Activated naive CD4-positive, alpha-beta T cell (primary cell): ENCODE measurements at places on chromosomes 3 and 15.

- DNase-seq: no peak
Measured at GRCh38 chr3:190076601-190077394, 43.9 kb downstream of the P3H2 start.

GRCh38 chr15:68999091-68999490 is 15.4 kb upstream of the NOX5 start:
- no peak for DNase-seq

DNA sequence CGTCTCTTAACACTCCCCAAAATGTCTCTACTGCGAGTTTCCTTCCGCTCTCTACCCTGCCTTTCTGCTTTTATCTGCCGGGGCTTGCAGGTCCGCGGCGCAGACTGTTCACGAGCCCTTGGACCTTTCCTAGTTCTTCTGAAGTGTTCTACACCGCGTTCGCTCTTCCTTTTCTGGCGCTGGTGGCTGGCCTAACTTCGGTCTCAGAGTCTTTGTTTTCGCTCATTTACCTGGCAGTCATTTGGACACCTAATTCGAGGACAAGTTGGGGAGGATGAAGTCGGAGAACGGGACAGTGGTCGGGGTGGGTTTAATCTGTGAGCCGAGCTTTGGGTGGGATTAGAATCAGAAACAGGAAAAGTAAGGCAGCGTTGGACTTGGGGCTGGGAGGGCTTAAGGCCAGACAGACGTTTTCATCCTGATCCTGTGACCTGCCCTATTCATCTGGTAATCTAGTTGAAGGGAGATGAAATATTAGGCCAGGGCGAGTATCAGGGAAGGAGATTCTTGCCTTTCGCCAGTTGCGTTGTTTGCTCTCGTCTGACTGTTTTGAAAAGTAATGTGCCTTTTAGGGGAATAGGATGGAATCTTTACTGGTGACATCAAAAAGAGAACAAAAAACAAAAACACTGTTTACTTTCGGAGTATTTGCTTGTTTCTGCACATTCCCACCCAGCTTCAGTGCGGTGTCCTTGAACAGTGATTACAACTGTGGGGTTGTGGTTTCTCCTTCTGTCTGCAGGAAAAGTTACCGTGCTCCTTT is 1.8 kb downstream of the DIPK2A start:
- no peak for DNase-seq

DNA sequence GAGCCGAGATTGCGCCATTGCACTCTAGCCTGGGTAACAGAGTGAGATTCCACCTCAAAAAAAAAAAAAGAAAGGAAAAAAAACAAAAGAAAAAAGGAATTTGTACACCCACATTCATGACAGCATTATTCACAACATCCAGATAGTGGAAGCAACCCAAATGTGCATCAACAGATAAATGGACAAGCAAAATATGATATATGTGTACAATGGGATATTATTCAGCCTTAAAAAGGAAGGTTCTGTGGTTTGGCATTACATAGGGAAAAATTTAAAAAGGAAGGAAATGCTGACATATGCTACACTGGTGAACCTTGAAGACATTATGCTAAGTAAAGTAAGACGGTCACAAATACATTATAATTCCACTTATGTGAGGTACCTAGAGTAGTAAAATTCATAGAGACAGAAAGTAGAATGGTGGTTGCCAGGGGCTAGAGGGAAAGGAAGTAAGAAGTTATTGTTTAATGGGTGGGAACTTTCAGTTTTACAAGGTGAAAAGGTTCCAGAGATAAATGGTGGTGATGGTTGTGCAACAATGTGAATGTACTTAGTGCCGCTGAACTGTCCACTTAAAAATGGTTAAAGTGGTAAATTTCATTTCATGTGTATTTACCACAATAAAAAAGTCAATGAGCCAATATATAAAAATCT is 118.5 kb downstream of the MYLK start:
- no peak for DNase-seq

DNA sequence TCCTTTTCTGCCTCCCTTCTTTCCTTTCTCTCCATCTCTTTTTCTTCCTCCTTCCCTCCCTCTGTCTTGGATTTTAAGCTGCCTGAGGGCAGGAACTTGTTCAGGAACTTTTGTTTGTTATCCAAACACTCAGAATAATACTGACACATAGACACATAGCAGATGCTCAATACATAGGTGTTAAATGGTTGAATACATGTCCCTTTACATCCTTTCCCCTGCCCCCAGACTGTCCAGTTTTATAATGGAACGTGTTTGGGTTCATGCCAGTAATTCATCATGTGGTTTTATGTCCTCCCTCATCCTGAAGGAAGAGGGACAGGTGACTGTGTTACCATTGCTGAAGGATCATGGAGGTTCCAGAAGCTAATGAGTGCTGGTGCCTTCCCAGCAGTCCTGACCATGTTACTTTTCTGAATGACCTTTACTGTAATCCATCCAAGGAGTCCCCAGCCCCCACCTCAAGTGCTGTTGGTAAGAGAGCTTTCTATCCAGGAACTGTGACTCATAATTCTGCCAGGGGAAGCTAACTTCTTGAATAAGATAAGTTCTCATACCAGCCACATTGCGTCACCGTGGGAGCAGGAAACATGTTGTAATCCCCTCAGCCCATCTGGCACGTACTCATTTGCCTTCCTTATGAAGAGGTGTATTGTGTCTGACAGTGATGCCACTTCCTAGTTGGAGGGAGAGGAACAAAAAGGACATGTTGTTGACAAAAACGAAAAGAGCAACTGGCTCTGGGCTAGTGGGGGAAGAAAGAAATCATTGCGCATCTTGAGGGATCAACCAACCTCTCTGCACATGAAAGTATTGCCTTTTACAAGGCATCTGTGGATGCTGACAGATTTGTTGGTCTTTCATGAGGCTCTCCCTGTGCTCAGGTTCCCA is 52.4 kb downstream of the IL1RAP start:
- no peak for DNase-seq

- DNase-seq: no peak
Measured at GRCh38 chr3:106830334-106830733, 546.9 kb upstream of the CCDC54 start.

GRCh38 chr3:191461113-191461595 is at the start of gene PYDC2:
PYDC2 (plus strand) TSS chr3:191461163; CDS start chr3:191461163, 0 bp downstream.
- no peak for DNase-seq

GRCh38 chr15:64356710-64357040 is 702 bp upstream of the CSNK1G1 start:
- DNase-seq: no peak

DNA sequence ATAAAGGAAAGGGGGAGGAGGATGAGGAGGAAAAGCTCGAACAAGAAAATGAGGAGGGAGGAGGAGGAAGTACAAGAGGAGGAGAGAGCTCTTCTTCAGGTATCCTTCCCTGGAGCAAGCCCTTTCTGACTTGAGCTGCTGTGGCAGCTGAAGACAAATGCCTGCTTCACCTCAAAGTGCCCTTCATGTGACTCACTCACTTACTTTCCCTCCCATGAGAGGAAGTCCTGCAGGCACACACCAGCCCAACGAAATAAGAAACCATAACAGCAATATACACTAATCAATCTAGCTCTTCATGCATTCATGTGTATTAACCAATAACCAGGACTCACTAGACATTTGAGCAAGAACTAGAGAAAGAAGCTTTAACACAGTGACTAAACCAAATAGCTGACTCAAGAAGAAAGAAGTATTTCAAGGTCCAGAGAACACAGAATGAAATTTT is 251.9 kb downstream of the IGSF11 start:
- DNase-seq: no peak

DNA sequence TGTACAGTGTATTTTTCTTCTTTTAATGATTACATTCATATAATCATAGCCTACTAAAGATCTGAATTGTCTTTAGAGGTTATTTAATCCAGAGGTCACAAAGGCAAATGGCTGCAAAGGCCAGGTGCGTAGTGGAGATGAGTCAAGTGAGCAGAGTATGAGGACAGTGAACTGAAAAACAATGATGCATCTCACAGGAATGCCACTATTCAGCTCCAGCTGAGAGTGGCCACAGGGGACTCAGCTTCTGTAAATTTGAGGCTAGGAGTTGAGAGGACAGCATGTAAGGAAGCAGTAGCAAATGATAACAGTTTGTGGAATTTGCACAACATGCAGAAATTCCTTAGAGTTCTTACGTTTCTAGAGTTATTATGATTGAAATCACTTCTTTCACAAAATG is 50.4 kb downstream of the COL6A5 start:
- DNase-seq: no peak

DNA sequence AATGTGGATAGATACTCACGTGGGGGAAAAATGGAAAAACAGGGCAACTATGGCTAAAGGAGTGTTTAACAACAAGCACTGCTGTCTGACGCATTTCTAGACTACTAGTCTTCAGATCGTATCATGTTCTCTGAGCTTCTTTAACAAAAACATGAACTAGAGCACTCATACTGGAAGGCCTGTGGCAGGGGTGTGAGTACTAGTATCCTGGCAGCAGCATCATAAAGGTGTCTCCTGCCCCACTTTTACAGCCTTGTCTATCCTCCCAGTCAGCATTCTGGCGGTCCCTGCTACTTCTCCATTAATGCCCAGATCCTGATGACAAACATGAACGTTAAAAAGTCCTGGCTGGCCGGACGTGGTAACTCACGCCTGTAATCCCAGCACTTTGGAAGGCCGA is 4.0 kb downstream of the FMN1 start:
- no peak for DNase-seq

DNA sequence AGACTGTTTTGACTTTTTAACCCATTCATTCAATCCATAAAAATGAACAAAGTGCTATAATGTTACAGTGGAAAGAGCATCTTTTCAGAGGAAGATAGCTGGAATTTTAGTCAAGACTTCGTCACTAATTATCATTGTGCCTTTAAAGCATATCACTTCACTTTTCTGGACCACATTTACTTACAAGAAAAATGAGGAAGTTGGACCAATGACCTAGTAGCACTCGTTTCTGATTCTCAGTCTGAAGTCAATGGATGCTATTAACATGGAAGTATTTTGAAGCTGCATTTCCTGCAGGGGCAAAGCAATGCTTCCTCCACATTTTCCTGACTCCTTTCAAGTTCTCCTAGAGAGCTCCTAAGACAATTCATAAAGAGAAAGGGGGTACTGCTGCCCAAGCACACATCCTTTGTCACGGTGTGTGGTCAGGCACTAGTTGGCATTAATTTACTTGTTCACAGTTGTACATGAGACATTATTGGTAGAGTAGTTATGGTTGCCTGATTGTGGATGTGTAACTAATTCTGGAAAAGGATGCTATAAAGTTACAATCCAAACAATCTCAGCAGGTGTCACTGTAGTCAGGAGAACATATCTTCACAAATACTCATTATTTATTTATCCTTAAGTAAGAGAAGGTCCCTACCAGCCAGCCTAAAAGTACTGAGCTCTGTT is 1049.1 kb downstream of the FHIT start:
- DNase-seq: no peak

DNA sequence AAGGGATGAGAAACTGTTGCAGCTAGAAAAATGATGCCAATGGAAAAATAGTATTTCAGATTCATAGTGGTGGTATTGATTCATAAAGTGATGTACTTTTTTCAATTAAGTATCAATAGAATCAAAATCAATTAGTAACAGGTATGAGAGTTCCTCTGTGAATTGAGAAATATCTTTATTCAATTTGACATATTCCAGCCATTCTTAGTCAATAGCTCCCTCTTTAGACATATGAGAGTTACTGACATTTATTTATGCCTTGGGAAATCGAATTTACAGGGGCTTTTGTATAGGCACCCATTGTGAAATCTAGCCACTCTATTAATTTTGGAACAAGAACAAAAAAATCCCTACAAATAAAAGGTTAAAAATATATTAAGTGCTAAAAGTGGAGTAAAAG is 386.9 kb upstream of the CNTN3 start:
- no peak for DNase-seq

GRCh38 chr15:83581381-83581780 is 72.5 kb upstream of the ADAMTSL3 start:
- no peak for DNase-seq

DNA sequence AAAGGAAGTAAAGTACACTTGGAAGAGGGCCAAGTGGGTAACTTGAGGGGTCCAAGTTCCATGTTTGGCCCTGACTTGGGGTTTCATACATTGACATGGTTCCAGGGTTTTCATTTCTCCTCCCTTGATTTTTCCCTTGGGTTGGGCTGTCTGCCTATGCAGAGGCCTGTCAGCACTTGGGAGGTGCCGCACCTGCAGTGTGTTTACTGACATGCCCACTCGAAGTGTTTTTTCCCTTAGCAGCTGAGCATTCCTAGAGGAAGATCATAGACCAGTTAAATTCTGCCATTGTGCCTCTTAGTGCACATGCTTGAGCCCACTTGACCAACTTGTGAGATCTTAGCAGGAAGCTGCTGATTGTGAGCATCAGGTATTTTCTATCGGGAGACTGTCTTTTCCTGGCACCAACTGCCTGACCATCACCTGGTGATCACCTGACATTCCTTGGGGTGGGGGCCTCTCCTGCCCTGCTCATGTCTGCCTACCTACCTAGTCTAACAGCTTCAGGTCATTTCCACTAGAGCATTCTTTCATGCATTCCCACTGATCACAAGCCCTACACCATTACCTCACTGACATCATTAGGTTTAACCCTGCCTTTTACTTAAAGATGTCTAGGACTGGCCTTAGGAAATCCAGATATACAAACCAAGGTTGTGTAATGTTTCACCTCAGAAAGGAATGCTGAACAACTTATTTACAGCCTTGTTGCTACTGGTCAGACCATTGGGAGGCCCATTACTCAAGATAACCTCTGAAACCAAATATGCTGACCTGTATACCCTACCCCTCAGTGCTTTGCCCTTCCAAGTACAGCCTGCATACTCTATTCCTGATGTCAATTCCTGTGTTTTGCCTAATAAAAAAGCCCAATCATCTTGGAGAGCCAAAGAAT is 68.3 kb downstream of the CD47 start:
- DNase-seq: no peak

DNA sequence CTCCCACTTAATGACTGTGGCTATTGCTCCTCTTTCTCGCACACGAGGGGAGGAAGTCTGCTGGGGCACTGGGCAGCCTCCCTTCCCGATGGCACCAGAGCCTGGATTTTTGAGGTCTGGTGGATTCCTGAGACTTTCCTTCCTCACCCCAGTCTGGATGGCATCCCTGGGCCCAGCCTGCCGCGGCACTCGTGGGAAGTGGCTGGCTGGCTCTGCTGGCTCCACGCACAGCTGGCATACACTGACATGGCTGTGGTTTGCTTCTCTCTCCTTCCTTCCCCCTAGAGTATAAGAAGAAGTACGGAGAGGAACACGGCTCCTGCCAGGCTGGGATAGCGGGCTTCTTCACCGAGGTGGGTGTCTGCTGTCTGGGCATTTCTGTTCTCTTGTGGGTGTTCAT is 319.8 kb upstream of the LRRFIP2 start:
- DNase-seq: no peak

DNA sequence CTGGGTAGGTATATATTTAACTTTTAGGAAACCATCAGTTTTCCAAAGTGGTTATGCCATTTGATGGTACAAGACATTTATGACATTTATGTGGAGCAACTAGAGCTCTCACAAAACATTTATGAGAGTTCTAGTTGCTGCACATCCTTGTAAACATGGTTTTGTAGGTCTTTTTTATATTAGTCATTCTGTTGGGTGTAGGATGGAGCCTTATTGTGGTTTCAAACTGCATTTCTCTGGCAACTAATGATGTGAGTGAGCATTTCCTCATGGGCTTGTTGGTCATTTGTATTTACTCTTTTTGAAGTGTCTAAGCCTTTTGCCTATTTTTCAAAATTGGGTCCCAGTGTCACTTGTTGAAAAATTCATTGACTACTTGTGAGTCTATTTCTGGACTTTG is 45.7 kb upstream of the MGLL start:
- DNase-seq: no peak
